Stimulated activated CD8-positive, alpha-beta memory T cell treated with anti-CD3 and anti-CD28 coated beads, Interleukin-2, amount 100 ng/mL, for 1 hour (primary cell): ENCODE measurements at places on chromosomes 6 and 20.

GRCh38 chr6:72374857-72375256, 247.0 kb upstream of the KCNQ5 start:
- no peak for DNase-seq

DNA sequence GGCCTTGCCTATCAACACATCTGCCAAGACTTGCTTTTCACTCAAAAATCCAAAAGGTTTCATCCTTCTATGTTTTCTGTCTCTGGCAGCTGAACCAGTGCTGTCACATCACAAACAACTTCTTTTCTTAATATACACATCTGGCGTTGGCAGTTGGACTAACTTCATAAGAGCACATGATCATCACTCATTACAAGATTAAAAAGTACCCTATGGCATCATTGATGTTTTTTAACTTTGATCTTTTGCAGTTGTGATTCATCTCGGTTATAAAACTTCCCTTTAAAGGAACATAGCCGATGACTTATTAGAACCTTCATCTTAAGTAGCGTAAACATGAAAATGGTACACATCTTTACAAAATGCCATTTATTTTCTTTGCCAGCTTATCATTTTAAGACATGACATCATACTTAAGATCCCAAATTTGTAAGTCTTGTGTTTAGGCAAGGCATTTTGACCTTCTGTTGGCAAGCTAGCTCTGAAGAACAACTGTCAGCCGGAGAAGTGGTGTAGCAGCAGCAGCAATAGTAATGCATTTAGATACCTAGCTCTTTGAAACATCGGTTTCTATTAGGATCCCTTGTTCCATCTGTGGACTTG, 64.2 kb upstream of the SUPT3H start:
- DNase-seq: no peak

DNA sequence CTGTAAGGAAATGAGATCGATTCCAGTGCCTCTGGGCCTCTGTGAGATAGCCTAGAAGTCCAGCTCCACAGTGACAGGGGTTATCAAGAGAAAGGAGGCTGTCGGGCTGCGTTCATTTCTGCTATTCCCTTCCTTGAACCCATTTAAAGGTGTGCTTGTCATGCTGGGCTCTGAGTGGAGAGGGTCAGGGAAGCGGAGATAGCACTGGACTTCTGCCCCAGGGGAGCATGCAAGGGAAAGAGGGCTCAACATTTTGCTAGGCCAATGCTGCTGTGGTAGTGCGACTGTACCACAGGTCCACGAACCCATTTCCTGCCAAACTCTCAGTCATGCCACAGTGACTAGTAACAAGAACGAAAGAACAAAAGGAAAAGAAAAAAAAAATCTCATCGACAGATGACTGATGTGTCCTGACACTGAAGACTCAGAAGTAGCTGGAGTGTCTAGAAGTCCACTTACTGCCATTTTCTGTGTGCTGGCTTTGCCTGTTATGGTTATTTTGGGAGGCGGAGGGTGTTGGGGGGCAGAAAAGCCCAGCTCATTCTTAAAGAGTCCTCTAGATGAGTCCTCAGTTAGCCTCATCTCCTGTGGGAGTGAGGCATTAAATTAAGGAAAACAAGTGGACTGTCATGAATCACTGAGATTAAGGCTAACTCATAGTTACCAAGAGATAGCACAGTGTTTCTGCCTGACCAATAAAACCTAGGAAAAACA, 8.1 kb downstream of the NEDD9 start:
- no peak for DNase-seq

- DNase-seq: no peak
These were observed 3.1 kb downstream of the DHX35 start for GRCh38 chr20:38965264-38965663.

GRCh38 chr6:56802584-56802983, 152.3 kb upstream of the BEND6 start:
- DNase-seq: no peak

- no peak for DNase-seq
These were observed 26.7 kb upstream of the MYLIP start for GRCh38 chr6:16102208-16102607.

DNA sequence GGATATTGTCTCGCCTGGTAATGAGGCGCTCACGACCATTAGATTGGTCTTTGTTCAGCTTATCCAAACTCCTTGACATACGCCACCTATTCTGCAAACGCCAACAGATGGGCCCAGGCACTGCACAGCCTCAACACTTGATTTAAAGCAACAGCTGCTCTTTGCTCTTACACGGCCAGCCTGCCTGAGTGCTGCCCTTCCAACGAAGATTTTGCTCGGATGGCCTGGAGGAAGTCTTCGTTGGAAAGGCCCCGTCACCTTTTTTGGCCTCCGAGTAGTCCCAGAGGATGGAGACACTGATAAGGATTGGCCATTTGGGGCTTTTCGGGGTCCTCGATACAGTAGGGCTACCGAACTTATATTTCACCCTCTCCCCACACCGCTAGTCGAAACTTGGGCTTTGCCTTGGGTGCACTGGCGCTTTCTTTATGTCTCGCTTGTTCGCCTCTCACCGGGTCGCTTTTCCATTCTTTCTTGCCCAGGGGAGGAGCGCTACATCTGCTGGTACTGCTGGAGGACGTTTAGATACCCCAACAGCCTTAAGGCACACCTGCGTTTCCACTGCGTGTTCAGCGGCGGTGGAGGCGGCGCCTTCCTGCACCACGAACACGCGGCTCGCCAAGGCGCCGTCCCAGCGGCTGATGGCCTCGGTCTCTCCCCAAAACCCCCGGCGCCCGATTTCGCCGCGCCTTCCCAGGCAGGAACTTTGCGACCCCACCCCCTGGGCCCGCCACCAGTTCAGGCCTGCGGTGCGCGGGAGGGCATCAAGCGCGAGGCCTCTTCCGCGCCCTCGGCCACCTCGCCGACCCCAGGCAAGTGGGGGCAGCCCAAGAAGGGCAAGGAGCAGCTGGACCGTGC, 6.1 kb downstream of the PRDM13 start:
- no peak for DNase-seq

DNA sequence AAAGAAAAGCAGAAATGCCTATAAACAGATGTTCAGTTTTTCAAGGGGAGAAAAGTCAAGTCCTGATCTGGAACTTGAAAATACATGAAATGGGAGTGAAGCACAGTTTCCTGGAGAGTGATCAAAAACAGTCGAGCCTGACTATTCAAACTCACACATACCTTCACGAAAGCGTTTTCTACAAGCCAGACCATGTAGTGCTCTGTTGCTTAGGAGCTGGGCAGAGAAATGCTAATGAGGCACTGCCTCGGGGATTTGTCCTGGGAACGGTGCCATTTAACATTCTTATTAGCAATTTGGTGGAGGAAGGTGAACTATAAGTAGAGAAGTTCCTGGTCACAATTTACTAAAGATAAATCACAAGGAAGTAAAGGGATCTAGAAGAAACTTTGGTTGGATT, 5.9 kb downstream of the NHSL1 start:
- no peak for DNase-seq

- no peak for DNase-seq
These were observed 34.5 kb downstream of the HLA-A start for GRCh38 chr6:29976588-29977424.

DNA sequence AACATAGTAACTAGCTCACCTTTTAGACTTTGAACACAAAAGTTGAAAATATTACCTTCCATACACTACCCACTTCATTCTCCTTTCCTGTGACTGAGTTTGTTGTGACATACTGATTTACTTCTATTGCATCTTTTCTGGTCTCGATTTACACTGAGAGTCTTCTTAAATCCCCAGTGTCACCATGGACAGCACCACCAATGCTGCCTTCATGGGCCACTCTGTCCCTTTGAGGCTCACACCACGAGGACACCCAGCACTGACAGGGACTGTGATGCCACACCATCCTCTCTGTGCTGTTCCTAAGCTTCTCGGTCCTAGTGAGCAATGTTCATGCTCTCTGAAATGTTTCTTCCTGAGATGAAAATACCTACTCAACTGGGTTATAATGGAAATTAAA, 337.1 kb upstream of the IRAK1BP1 start:
- no peak for DNase-seq

DNA sequence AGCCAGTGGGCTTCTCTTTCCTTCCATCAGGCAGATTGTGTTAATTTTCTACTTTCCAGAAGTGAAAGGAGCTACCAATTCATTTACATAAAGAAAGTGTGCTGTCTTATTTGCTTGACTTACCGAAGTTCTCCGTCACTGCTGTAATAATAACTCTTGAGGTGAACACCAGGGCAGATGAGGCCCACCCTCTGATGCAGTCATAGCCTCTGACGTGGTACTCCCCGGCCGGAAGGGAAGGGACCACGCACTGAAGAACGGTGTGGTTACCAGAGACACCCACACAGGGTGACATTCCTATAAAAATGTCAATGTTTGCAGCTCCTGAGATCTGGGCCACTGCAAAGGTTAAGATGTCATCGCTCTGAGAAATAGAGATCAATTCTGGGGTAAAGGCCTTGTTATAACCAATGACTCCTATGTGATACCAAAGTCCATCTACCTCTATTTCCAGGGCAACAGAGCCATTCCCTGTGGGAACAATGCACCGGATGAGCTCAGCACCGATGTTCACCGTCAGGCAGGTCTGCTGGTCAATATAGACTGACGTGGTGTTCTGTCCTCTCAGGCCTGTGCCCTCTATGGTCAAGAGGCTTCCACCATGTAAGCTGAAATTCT, 62.9 kb downstream of the PKHD1 start:
- DNase-seq: no peak

DNA sequence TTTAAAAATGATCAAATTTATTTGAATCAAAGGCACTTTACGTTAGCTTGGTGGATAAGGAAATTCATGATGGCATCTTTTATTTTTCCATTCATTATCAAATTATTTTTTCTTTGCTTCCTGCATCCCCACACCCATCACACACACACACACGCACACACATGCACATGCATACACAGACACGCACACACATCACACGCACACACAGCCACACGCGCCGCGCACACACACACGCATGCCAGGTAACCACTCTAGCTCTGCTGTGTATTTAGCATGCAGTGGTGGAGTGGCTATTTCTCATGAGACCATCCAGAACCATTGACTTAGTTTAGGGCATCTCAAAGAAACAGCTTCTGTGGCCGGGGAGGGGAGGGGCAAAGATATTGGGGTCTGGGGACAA, 47.0 kb downstream of the GNAS start:
- no peak for DNase-seq

- DNase-seq: no peak
These were observed 47.5 kb downstream of the KIAA1755 start for GRCh38 chr20:38212806-38213606.

- DNase-seq: no peak
These were observed 384.1 kb downstream of the LAMA2 start for GRCh38 chr6:129267028-129267427.

DNA sequence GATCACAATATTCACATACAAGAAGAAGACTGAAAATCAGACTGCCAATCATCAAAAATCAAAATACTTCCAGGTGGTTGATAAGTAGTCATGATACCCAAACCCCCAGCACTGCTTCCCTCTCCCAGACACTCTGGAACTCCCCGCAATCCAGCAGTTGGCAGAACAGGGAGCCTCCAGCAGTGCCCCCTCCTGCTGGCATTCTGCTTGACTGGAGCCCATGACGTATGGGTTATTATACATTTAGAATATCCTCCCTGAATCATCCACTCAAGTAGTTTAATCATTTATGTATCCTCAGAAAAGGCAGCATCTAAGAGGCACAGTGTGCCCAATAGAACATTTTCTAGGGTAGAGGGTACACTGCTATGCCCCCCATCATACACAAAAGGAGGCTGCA, 9.3 kb upstream of the OGFRL1 start:
- no peak for DNase-seq

DNA sequence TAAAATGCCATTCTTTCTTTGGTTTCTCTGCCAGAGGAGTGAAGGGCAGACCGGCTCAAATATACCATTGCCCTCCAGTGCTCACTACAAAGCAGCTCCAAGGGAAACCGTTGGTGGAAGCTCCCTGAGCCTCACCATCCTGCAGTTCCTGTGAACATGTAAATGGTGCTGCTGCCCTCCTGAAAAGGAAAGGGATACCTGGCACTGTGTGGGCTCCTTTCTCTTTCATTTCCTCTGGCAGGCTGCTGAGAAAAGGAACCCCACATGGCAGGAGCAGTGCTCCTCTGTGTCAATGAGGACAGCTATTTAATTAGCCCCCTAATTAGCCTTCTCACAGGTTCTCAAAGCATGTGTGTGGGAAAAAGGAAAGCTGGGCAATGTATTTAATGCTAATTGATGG, 142.5 kb downstream of the KLHL32 start:
- DNase-seq: no peak

- no peak for DNase-seq
These were observed 124.4 kb downstream of the TRMT11 start for GRCh38 chr6:126110512-126111270.

GRCh38 chr6:45640081-45640491, 262.4 kb upstream of the SUPT3H start:
- no peak for DNase-seq
